ENCODE measurements at places on chromosomes 4 and X.

DNA sequence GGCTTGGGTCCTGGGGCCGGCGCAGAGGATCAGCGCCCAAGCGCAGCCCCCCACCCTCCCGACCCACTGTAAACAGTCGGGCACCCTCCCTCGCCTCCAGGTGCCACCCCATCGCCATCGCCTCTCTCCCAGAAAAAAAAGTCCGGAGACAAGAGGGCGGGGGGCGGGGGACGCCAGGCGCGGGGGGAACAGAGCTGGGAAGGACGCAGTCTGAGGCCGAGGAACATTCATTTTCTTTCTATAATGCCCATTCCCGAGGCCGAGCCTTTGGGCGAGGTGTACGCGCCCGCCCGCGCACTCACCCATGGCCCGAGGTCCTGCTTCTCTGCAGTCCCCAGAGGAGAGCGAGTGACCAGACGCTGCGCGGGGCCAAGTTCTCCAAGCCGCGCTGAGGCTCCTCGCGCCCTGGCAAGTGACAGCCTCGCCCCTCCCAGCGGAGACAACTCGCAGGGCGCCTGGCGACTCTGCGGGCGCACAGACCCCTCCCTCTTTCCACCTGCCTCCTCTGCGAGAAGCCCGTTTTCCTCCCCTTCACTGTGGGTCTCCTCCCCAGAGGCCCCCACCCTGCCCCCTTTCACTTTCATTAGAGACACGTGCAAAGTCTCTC is 63.5 kb upstream of the WDR17 start:
- DNase-seq = no peak

DNA sequence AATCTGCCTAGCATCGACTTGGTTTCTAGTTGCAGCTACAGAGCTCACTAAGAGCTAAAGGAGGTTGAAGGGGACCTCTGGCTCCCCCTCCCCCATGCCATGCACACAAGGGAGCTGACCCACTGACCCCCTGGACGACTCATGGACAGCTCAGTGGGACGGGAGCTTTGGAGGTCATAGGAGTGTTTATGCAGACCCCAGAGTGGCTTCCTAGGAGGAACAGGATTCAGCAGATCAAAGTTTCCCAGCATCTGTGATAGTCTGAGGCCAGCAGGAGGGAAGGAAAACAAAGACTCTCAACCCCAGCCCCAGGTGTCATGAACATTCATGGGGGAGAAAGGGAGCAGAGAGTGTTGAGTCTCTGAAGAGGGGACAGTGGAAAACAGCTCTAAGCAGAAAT is 104.4 kb downstream of the ARSF start:
- DNase-seq = no peak

GRCh38 chrX:103780336-103781061 is 3.9 kb downstream of the PLP1 start:
- DNase-seq = no peak

- no peak for DNase-seq
Observed at GRCh38 chr4:22962295-22962694, 269.6 kb downstream of the GBA3 start.
